Astrocyte of the cerebellum (primary cell): ENCODE measurements at places on chromosomes 11 and 22.

DNA sequence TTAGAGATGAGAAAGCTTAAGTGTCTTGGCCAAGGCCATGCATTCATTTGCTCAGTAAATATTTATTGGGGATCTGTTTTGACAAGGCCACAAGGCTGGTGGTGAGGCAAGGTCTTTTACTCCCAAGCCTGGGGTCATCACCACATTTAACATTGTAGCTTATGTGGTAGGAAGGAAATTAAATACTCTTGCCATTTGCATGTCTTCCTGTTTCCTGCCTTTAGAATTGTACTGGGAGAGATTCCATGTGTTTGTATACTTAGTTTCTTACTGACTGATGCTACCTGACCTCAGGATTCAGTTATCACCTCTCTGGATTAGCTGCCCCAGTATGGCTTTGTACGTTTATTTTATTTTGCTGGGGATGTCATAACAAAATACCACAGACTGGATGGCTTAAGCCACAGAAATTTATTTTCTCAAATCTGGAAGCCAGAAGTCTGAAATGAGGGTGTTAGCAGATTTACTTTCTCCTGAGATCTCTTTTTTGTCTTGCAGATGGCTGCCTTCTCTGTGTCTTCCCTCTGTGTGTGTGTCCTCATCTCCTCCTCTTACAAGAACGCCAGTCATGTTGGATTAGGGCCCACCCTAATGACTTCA lies 44.8 kb downstream of the SPECC1L start:
- DNase-seq, result peak; percentile 69

GRCh38 chr11:87459351-87459750 lies 421.6 kb downstream of the TMEM135 start:
- no peak for DNase-seq

- DNase-seq, result no peak
Measured at GRCh38 chr11:62843466-62843865, 4.1 kb upstream of the WDR74 start.

DNA sequence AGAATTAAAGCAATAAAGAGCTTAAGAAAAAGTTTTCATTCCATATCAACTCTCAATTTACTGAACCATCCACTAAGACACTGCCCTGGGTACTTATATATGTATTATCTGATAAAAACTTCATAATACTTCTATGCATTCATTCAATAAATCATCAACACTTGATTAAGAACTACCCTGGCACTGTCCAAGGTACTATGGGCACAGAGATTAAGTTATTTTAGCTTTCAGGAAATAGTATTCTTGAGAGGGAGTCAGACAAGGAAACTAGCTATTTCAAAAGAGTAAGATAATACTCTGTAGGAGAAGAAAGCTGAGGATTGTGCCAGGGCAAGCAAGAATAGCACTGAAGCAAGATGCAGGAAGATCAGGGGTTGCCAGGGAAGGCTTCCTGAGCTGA lies 640.8 kb downstream of the FAM181B start:
- no peak for DNase-seq

DNA sequence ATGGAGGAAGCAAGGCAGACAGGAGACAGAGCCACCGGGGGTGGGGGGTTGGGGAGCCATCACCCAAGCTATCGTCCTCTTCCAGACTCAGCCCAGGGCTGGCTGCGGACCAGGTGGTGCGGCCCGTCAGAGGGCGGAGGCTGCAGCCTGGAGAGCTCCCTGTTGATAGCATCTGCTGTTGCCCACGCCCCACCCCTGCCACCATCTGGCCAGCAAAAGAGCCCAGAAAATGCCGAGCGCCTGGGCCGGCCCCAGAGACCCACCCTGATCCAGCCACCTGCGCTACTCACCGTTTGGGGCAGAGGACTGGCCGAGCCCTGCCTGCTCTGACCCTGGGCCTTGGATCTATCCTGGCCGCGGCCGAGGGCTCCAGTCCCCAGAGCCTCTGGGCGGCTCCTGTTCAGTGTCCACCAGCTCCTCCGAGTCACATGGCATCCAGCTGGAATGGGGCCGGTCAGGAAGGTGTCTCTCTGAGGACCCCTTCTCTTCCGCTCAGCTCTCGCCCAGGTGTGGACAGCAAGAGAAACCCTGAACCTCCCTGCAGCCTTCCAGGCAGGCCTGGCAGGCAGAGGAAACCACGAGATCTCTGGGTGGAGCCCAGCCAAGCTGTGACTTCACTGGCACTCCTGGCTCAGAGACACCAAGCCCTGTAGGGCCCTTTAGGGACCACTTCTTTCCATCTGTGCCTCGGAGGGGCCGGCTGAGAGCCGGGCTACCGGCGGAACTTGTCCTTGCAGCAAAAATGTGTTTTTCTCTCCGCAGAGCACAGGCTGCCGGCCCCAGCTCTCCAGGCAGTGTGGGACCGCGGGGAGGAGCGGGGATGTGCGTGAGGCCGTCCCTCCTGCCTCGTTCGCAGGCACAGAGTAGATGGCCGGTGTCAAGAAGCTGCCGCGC lies at the start of gene MRGPRE:
TSS of gene MRGPRE (minus strand) at position 567 of the 894 bp plus-strand sequence. CDS start 3,618 bp downstream, outside the sequence.
- DNase-seq, result no peak

GRCh38 chr11:125384825-125385224 lies 111.2 kb downstream of the FEZ1 start:
- DNase-seq, result no peak

DNA sequence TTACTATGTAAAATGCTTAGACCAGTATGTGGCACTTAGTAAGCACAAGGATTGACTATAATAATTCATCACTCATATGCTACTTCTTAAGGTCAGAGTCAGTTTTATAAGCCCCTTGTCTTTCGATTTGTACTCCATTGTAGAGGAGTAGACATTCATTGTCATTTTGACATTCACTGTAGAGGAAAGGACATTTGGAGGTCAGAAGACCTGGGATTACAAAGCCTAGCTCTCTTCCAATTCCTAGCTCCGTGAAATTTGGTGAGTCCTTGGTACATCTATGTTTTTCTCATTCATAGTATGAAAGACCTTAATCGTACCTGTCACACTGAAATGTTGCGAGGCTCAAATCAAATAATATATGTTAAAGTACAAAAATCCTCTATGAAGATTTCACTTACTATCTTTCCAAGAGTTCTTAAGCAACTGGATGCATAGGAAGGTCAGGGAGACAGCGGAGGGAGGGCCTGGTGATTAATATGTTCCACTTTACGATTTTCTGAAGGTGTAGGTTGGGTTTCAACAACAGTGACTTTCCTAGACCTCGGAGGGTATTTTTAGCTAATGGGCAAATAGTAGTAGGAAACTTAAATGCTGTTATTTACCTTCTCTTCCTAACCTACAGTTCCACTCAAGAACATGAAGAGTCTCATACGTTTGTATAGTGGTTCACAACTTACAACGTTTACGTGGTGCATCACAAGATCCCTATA lies 1.4 kb upstream of the EMSY start:
- no peak for DNase-seq

- DNase-seq, result no peak
Measured at GRCh38 chr11:108669711-108670110, 4.8 kb downstream of the DDX10 start.

DNA sequence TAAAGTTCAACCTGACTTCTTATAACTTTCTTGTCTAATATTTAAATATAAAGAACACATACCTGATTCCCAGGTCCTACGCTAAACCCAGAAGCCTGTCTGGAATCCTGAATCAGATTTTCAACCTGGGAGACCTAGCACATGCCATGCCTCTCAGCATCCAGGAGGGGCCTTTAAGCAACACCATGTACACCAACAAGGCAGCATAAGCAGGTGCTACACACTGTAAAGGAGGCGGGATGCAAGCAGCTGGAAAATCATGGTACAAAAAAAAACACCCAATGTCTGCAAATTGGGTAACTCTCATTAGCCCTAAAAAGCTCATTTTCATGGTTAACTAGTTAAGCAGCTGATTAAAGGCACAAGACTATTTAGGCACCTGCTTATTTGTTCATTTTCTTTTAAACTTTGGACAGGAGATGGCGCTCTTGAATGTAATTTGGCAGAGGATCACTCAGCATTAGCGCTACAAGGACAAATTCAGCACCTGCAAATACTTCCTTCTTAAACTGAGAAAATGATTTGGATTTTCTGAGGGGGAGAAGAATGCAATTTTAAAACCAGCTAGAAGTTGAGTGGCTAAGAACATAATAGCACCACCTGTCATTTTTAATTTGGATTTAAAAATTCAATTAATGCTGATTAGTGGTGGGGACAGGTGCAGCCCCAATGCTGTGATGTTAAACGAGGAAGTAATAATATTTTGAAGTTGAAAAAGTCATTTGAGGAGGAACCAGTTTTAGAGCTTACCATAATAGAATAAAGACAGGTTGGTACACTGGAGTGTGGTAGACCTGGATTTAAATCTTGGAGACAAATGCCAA lies 104.0 kb downstream of the FAR1 start:
- DNase-seq, result peak; percentile 66

GRCh38 chr11:42232673-42233072 lies 773.2 kb upstream of the LRRC4C start:
- no peak for DNase-seq
